ENCODE measurements at places on chromosomes 4 and X.
A peak's percentile ranks its signal among the peaks of the same experiment; 100 is the strongest.

DNA sequence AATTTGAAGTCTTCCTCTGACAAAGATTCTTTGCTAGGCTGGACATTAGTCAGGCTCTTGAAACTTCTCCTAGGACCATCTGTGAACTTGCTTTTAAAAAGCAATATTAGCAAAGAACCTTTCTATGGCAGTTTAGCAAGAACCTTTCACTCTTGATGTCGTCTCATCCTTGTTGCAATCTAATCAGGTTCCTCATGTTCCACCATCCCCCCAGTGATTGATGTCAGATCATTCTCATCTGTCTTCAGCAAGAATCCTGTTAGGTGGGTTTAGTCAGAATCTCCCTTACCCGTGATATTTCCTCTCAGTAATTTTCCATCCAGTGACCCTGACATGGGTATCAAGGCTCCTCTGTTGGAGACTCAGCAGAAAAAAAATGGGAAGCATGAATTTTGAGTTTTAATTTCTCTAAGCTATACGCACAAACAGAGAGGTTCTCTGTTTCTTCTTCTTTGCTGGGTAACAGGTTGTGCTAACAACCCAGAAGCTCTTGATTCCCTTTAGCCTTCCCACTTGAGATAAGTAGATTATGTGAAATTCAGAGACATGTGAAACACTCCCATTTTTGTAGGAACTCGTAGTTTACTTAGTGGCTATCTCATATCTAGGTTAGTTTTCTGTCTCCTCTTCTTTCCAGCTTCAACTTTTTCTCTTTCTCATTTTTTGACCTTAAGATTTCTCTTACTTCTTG is 507.4 kb downstream of the C4orf33 start:
- no peak for DNase-seq

DNA sequence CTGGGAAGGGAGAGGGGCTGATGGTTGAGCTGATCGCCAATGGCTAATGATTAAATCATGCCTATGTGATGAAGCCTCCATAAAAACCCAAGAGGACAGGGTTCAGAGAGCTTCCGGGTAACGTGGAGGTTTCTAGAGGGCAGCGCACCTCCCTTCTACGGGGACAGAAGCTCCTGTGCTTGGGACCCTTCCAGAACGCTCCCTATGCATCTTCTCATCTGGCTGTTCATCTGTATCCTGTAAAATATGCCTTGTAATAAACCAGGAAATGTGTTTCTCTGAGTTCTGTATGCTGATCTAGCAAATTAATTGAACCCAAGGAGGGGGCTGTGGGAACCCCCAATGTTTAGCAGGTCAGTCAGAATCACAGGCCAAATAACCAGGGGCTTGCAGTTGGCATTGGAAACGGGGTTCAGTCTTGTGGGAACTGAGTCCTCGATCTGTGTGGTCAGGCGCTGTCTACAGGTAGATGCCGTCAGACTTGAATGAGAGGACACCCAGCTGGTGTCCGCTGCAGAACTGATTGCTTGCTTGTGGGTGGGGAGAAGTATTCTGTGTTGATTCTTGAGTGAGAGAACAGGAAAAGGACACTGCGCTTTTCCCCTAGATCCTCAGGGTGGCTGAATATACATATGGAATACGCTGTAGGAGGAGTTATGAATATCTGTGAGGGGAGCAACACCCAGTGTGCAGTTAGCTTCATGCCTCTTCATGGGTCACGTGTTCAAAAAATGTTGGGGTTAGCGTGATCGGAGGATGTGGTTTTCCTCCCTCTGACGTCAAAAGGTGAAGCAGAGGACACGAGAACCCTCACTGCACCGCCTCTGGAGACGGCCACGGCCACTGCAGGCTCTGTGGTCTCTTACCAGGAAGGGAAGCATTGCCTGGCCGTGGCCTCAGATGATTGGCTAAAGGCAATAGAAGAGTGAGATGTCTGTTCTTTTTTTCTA is 29.2 kb downstream of the HTT-AS start:
- peak; percentile 50 for DNase-seq

GRCh38 chr4:99816545-99817308 is at the start of gene DAPP1:
DAPP1 (plus strand) TSS chr4:99816827; CDS start chr4:99816914, 87 bp downstream.
- peak; percentile 75 for DNase-seq

GRCh38 chr4:128582427-128582870 is 227.1 kb upstream of the JADE1 start:
- DNase-seq = no peak

DNA sequence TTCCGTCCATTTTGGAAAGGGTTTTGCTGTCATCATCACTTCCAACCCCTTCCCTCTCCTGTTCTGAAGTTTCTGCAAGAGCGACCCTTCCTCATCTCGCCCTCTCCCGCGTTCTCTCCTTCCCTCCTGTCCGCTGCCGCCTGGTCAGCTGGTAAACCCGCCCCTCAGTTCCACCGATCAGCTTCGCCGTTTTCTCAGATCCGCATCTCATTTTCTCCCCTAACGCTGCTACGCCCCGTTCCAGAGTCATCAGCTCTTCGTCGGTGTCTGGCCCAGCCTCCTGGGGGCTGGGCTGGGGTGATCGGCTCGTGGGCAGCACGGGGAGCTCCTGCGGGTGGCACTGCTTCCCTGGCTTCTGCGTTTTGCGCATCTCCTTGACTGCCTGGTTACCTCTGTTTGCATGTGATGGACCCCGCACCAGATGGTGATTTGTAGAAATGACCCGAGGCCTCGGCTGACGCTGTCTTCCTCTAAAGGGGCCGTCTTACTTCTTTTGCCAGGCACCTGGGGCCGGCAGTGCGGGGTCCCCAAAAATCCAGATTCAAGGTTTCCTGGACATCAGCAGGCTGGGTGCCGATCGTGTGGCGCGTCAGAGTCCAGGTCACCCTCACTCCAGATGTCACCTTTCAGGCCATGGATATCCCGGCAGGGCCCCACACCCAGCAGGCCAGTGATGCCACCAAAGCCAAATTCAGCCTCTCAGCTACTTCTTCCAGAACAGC is 13.4 kb downstream of the CTBP1 start:
- DNase-seq = no peak

GRCh38 chrX:131264053-131264452 is 25.1 kb downstream of the IGSF1 start:
- no peak for DNase-seq

DNA sequence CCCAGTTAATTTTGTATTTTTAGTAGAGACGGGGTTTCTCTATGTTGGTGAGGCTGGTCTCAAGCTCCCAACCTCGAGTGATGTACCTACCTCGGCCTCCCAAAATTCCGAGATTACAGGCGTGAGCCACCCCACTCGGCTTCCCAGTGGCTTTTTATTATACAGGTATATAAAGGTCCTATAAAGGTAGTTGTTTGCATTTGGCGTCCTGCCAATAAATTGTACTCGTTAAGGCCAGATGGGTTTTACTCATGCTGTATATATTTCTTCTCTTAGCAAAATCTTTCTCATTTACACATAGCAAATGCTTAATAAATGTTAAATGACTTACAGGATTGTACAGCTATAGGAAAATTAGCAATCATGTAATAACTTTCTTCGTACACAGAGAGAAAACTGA is 6.9 kb downstream of the SHROOM3 start:
- DNase-seq = no peak

DNA sequence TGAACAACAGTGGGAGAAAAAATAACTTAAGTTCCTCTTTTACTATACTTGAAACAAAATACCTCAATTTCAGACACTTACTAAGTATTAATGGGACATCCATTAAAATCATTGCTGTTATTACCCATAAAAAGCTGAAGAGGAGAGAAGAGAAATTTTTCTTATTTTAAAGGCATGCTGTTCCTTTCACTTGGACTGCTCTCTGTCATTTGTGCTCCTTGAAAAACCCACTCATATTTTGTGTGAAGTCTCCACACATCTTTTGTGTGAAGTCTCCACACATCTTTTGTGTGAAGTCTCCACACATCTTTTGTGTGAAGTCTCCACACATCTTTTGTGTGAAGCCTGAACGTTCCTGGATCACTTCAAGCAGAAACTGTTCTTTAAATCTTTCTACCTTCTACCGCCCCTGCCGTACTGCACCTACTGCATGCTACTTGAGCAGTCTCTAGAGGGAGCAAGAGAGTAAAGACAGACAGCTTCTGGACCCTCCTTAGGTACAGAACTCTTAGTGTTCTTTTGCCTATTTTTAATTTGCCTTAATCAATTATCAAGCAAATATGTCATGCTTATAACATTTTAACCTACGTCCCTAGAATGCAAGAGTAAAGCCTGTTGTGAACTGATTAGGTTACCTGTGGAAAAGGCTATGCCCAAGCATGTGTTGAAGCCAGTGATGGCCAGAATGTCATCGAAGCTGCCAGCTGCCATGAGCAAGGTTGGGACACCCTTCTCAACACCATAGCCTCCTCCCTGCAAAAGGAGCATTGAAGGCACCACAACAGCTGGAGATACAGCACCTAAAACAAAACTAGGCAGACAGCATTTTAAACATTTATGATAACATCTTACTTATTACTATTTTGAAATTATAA is 27.1 kb upstream of the SLC9B1 start:
- no peak for DNase-seq

DNA sequence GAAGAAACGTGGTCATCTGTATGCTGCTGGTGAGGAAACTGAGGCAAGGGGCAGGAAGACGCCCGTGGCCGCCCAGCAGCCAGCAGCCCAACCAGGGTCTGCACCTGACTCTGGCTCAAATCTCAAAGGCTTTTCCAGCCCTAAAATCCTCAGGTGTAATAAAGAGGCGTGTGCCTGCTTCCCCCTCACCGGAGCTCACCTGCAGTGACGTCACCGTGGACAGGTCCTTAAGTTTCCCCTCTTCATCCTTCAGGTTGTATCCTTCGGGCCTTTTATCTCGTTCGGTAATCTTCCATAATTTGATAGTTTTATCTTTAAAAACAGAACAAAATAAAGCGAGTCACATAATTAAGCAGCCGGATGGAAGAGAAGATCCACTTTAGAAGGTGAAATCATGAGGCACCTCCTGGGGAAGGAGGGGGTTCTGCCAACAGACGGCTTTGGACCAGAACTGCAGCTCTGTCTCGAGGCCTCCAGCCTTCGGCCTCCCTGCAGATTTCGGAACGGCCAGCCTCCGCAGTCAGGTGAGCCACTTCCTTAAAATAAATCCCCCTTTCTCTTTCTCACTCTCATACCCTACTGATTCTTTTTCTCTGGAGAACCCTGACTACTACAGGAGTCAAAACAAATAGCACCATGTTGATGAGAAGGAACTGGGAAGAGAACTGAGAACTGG is 96.7 kb downstream of the PPP2R2C start:
- no peak for DNase-seq

DNA sequence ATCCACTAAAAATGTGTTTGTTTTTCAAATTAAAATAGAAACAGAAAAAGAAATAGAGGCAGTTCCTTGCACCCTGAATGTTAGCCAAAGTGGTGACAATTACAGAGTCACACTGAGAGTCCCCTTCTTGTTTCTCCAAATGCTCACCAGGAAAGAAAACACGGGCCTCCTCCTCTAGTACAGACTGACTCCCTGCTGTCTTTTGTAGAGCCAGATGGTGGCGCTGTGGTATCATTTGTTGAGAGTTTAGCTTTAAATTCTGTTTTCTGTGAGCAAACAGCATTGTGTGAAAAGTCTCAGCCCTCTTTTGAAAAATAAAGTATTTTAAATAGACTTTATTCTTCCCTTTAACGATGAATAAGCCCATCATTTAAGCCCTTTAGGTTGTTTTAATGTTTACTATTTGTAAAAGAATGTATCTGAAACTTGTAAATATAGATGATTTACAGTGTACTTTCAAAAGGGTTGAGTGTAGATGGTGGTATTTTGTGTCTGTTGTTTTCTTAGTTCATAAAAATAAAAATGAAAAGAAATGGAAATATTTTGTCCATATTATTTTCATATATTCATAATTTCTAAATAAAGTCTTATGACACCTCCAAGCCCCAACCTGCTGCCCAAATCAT is 36.9 kb upstream of the ATOH1 start:
- no peak for DNase-seq

DNA sequence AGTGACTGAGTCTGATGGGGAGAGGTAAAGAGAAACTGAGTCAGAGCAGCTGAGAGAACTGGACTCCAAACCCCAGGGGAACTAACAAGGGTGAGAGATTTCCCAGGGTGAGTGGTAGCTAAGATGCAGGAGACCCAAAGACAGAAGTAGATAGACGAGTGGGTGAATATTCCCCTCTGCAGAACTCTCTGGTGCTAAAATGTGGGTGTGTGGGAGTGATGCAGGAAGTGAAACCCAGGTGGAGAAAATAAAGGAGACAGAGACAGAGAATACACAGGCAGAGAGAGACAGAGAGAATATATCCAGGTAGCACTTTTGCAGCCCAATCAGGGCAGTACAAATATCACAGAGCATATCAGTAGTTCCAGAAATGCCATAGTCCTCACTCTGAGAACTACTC is 212.5 kb upstream of the ZIC3 start:
- no peak for DNase-seq

GRCh38 chrX:31223817-31224216 is 152.0 kb upstream of the FTHL17 start:
- no peak for DNase-seq

- no peak for DNase-seq
Measured at GRCh38 chr4:89586318-89586717, 250.6 kb downstream of the SNCA start.

GRCh38 chr4:108224611-108225053 is 55.9 kb upstream of the LEF1 start:
- no peak for DNase-seq

- no peak for DNase-seq
Measured at GRCh38 chr4:109266891-109267290, 35.6 kb downstream of the COL25A1 start.

- no peak for DNase-seq
Measured at GRCh38 chrX:17801431-17801830, 59.7 kb downstream of the RAI2 start.

- DNase-seq = no peak
Measured at GRCh38 chr4:17315459-17315858, 196.4 kb downstream of the QDPR start.

- no peak for DNase-seq
Measured at GRCh38 chr4:41323706-41324105, 67.0 kb downstream of the UCHL1 start.

DNA sequence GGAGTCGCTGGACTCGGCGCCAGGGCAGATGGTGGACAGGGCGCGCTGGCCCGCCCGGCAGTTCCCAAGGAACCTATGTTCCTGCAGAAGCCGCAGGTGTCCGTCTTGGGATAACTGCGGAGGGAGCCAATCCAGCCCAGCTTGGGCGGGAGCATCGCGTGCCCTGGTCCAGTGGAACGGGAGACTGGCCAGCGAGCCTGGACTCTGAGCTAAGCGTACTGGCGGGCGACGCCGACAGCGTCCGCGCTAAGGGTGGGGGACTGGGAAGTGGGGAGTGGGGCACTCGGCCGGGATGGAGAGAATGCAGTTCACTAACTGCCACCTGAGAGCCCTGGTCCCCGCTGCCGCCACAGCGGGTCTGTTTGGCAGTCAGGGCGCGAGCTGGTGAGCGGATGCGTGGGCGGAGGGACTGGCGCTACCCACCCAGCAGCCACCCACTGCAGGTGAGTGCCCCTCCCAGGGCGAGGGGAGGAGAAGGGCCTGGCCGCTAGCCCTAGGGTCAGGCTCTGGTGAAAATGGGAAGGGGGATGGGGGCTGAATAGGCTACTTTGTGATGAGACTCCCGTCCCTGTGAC is 1.3 kb upstream of the MAMLD1 start:
- peak; percentile 9 for DNase-seq

Measured in stimulated activated naive CD4-positive, alpha-beta T cell treated with Interleukin-2 at 50 U/mL for 16 hours (primary cell).